ENCODE measurements at places on chromosomes 6 and 20.

GRCh38 chr6:110564703-110565421, 88.4 kb upstream of the SLC22A16 start:
- no peak for DNase-seq

GRCh38 chr6:158061361-158061708, 79.7 kb downstream of the SYNJ2 start:
- DNase-seq: no peak

DNA sequence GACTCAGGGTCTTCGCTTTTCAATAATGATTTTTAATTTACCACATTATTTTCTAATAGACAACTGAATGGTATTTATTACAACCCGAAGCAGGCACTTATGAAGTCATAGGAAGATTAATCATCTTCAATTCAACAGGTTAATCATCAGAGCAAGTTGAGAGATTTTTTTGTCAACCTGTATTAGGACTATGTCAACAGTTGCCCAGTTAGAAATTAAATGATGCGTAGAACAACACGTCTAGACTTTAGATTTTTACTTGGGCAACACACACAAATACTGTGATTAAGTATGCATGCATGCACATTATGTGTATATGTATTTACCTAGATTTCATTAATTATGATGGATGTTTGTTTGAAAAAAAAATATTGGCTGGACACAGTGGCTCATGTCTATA, 4.3 kb downstream of the ILRUN start:
- DNase-seq: no peak

- no peak for DNase-seq
Measured at GRCh38 chr20:58496429-58496769, 18.8 kb downstream of the APCDD1L start.

- DNase-seq: no peak
Measured at GRCh38 chr6:16725145-16725864, 36.0 kb downstream of the ATXN1 start.

- no peak for DNase-seq
Measured at GRCh38 chr6:6588064-6588923, at the start of gene LY86. TSS of gene LY86 (plus strand) at chr6:6588720. CDS start at chr6:6588735, 15 bp downstream.
